ENCODE measurements at places on chromosomes 2 and 18.

DNA sequence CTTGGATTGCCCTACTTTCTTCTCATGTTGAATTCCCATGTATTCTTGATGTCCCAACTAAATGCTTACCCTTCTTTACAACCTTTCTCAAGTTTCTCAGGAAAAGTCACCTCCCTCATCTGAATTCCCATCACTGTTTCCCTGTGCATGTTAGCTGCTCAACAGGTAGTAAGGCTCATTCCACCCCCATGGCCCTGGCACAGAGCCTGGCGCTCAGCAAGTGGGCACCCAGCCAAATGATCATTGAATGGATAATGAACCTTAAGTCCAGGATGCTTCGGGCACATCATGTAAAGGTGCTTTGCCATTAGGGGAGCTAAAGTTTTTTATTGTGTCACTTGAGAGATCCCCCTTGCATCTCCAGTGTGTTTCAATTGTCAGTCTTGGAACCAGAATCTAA lies 124.0 kb downstream of the PKP4 start:
- DNase-seq = no peak

GRCh38 chr2:144694456-144694855 lies 174.5 kb upstream of the ZEB2 start:
- no peak for DNase-seq

DNA sequence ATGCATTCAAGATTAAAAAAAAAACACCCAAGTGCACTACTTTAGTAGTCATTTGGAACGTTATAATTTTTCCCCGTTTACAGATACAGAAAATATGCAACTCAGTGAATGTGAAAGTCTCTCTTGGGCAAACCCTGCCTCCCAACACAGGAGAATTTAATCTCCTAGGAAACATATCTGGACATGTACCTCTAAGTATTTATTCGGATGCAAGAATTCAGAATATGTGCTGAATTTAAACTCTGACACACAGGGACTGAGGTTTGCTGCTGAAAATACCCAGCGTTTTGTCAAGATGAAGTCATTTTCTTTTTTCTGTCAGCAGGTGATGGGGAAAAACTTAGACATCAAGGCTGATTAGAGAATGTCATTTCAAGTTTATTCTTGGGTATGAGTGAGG lies 105.4 kb downstream of the ACKR3 start:
- DNase-seq = no peak

DNA sequence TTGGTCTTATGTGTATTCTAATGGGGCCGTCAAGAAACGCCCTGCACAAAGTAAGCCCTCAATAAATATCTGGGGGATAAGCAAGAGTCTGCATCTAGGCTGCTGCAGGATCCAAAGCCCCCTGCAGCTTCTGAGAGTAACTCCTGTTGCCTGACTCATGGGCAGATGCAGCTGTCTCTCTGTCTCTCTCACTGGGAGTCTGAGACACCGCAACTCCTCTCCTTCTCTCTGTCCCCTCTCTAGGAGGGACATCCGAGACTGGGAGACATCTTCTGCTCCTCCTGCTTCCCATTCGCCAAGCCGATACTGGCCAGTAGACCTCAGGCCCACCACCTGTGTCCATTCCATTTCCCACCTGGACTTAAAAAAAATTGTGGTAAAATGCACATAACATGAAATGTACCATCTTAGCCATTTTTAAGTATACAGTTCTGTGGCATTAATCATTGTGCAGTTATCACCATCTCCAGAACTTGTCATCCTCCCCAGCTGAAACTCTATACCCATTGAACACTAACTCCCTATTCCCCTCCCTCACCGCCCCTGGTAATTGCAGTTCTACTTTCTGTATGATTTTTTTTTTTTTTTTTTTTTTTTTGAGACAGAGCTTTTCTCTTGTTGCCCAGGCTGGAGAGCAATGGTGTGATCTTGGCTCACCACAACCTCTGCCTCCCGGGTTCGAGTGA lies 20.1 kb downstream of the DYSF start:
- no peak for DNase-seq

GRCh38 chr2:111640480-111640879 lies 243.5 kb downstream of the ANAPC1 start:
- DNase-seq = no peak

DNA sequence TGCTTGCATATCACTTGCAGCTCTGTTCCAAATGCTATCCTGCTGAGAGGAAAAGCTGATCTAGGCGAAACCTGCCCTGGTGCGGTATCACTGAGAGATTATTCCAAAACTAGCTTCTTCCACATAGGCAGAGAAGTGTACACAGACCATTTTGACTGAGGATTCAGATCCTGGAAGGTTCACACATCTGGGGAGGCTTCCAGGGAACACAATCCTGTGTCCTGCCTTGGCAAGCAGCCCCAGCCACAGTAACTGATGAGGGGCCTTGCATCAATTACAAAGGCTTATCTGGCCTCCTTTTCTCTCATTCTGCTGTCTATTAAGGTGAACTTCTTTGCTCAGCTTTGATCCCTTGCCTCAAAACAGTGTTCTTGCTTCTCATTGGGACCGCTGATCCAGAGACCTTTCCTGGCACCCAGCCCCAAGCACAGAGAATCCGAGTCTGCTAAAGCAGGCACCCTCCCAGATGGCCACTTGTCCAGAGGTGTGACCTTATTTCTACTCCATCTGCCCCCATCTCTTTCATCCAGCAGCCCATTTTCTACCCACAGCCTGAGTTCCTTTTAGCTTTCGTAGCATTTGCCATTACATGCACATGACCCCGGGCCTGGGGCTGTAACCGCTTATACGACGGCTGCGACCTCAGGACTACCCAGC lies 52.3 kb upstream of the ZFP36L2 start:
- DNase-seq = no peak

- DNase-seq = no peak
Observed at GRCh38 chr2:147487286-147487977, 357.4 kb upstream of the ACVR2A start.

DNA sequence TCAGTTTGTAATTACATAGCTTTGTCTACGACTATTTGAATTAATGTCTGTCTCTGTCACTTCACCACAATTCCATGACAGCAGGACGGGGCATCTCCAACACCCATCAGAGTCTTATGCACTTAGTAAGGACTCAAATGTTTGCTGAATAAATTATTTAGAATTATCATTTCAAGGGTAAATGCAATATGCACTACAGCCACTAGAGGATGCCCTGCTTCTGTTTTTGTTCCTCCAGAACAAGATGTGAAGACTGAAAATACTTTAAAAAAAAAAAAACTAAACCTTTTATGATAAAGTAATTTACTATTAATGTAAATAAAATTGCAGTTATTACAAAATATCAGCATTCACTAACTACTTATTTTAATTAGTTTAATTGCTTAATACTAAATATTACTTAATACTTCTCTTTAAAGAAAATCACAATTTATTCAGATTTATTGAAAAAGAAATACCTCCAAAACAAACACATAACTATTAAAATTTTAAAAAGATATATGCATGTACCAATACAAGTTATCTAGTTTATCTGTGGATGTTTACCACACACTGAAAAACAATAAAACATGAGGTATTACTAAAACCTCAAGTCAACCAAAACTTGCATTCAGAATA lies 3.2 kb downstream of the PIGN start:
- peak; percentile 37 for DNase-seq

GRCh38 chr2:43945439-43945838 lies 50.4 kb downstream of the LRPPRC start:
- no peak for DNase-seq

- no peak for DNase-seq
Observed at GRCh38 chr2:219687272-219687671, 59.8 kb downstream of the SLC4A3 start.

DNA sequence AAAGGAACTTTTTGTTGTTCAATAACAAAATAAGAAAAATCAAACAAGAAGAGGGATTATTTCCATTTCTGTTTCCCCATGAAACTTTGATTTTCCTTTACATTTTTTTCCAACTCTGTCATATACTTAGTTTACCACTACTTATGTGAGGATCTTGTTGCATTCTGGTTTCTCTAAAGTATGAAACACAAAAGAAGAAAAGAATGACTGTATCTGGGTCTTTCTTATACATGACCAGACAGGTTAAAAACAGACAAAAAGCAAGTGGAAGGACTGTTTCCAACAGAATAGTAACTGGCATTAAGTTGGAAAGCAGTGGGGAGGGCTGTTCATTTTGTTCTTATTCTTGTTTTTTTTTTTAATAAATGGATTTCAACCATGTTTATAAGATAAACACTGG lies 1207.8 kb upstream of the FAM98A start:
- no peak for DNase-seq

DNA sequence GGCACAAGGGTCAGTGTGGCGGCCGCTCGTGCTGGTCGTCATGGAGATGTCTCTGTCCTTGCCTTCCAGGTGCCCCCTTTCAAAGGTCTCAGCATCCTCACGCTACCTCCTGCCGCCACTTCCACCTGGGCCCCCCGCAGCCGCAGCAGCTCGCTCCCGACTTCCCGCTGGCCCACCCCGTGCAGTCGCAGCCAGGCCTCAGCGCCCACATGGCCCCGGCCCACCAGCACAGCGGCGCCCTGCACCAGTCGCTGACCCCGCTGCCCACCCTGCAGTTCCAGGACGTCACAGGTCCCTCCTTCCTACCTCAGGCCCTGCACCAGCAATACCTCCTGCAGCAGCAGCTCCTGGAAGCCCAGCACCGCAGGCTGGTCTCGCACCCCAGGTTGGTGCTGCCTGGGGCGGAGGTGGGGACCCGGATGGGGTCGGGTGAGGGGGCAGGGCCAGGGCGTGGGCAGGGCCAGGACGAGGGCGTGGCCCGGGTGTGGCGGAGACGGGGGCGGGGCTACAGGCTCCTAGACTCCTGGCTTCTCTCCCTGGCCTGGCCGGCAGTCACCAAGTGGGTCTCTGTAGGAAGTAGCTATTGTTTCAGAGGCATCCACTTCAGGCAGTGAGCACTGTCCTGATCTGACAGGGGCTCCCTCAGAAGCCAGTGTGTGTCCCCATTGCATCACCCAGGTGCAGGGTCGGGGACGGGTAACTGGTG lies 223.7 kb downstream of the LOXHD1 start:
- no peak for DNase-seq

GRCh38 chr2:202944408-202944807 lies 32.3 kb downstream of the CARF start:
- DNase-seq = no peak

GRCh38 chr2:200454927-200455801 lies 54.7 kb downstream of the KCTD18 start:
- no peak for DNase-seq

DNA sequence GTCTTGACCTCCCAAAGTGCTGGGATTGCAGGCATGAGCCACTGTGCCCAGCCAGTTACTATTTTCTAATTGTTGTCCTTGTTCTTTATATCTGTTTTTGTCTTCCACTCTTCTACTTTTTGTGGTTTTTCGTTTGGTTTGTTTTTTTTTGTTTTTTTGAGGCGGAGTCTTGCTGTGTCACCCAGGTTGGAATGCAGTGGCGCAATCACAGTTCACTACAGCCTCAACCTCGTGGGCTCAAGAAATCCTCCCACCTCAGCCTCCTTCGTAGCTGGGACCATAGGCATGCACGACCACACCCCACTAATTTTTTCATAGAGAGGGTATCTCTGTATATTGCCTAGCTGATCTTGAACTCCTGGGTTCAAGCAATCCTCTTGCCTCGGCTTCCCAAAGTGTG lies 100.7 kb downstream of the EHBP1 start:
- no peak for DNase-seq

- no peak for DNase-seq
Observed at GRCh38 chr2:8922431-8922830, 81.1 kb downstream of the MBOAT2 start.

GRCh38 chr2:44944102-44944951 lies 2.8 kb downstream of the SIX3 start:
- no peak for DNase-seq

- DNase-seq = no peak
Observed at GRCh38 chr2:137842430-137842829, 121.8 kb upstream of the HNMT start.

DNA sequence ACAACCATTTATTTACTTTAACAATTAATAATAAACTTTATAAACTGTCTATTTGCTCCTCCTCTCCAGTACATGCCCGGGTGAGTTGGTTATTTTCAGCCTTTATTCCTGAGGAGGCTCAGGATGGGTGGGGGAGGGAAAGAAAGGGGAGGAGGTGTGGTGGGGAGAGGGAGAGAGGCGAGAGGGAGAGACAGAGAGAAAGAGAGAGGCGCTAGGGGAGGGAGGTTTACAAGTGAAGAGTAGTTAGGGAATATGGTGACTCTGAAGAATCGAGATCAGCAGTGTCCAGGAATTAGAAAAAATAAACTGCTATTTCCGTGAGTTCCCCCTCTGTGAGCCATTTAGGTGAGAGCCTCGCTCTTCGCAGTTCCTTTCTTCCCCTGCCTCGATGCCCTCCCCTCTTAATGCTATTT lies 138.9 kb downstream of the MEIS1 start:
- DNase-seq = no peak

GRCh38 chr2:12456293-12457106 lies 260.2 kb upstream of the TRIB2 start:
- peak; percentile 67 for DNase-seq

DNA sequence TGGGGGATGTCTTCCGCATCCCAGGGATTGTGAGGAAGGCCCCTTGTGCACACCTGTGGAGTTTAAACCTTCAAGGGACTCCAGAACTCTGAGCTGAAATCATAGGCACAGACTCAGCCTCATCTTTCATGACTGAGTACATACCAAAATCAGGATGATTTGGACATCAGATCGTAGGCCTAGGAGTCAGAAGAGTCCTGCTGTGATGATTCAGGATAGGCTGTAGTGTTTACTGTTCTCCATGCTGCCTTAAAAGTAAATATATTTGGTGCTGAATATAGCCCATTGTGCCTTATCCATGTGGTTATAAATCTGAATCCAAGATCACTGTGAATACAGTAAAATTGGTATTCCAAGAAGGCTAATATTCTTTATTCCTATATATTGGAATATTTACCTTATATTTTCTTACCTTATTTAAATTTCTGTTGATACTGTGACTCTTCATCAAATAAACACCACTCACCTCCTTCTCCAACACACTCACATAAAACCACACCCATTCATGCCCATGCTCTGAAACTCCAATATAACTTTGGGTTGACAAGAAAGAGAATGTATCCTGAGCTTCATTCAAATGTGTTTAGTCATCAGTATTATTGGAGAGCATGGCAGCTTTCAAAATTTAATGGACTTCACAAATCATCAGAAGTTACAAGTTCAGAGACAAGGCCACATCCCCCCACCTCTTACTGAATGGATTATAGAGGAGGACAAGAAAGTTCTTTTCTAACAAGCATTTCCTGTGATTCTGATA lies 561.4 kb upstream of the LINC00305 start:
- DNase-seq = no peak
